ENCODE measurements at places on chromosomes 6 and 20. TPM values are rescaled to one million over a fixed set of nuclear protein-coding genes. Genes with fewer than 3 reads are reported as not detected.

The IMPG1 gene
- not detected for total RNA-seq

The HSPA12B gene
- total RNA-seq, result 17.9 TPM

The CGA gene
- total RNA-seq, result not detected

The CD24 gene
- total RNA-seq, result 1,557 TPM

- no peaks in the 10 kb centered on the region for H3K27me3 ChIP-seq
- peaks cover 20% of the 10 kb centered on the region for H3K4me1 ChIP-seq
- no peak overlapping the region for H3K4me3 ChIP-seq
- no peak overlapping the region for H3K27ac ChIP-seq
- no peaks in the 10 kb centered on the region for H3K36me3 ChIP-seq
- DNase-seq, result no peak
Observed at GRCh38 chr6:49553384-49553783, 2.9 kb downstream of the C6orf141 start.

DNA sequence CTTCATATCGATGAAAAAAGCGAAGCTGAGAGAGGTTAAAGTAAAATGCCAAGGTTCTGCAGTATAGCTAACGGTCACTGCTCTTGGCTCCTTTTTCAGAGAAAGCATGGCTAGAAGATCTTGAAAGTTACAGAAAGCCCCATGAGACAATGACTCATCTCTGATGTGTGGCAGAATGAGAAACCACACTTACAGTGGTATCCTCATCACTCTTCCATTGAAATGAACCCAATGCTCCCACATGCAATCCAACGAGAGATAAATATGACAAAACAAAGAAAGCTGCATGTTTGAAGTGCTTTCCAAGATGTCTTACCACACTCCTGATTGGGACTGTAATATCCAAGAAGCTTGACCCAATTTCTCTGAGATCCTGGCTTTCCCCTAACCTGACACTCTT is 694.9 kb downstream of the PRKN start:
- no peaks in the 10 kb centered on the region for H3K4me1 ChIP-seq
- no peaks in the 10 kb centered on the region for H3K27me3 ChIP-seq
- no peak overlapping the region for H3K4me3 ChIP-seq
- no peaks in the 10 kb centered on the region for H3K36me3 ChIP-seq
- H3K27ac ChIP-seq, result no peak overlapping the region

DNA sequence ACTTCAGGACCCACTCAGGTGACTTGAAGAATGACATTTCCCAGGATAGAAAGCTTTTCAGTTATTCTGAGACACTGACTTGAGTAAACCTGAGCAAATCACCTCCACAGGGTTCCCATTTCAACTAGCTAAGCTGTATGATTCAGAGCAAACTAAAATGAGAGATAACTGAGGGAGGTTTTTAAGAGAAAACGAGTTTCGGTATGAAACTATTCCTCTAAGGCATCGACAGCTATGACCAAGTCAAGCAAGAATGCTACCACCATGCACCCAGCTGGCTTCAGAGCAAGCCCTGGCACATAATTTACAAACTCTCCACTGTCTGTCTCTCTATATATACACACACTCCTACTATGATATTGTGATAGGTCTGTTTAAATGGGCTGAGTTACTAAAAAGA is 75.4 kb downstream of the PERP start:
- no peaks in the 10 kb centered on the region for H3K27me3 ChIP-seq
- no peaks in the 10 kb centered on the region for H3K4me1 ChIP-seq
- H3K27ac ChIP-seq, result no peak overlapping the region
- DNase-seq, result no peak
- no peaks in the 10 kb centered on the region for H3K36me3 ChIP-seq
- H3K4me3 ChIP-seq, result no peak overlapping the region

DNA sequence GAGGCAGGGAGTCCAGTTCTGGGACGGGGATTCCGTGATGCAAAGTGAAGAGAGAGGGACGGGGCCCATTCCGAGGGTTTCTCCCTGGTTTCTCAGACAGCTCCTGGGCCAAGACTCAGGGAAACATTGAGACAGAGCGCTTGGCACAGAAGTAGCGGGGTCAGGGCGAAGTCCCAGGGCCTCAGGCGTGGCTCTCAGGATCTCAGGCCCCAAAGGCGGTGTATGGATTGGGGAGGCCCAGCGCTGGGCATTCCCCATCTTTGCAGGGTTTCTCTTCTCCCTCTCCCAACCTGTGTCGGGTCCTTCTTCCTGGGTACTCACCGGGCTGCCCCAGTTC is 35.9 kb upstream of the HLA-G start:
- no peaks in the 10 kb centered on the region for H3K36me3 ChIP-seq
- H3K27ac ChIP-seq, result peak overlapping the region; percentile 52

DNA sequence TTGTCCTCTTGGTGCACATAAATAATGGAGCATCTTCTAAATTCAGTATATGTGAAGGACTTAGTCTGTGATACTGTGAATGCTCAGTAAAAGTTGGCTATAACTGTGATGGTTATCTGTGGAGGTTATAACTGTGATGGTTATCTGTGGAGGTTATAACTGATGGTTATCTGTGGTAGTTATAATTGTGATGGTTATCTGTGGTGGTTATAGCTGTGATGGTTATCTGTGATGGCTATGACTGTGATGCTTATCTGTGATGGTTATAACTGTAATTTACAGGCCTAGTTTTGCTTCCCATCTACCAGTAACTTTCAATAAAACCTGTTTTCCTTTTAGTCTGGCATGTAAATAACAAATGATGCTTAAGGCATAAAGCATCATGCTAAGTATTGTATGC is 16.5 kb downstream of the PTK7 start:
- H3K36me3 ChIP-seq, result no peaks in the 10 kb centered on the region
- H3K27ac ChIP-seq, result no peak overlapping the region
- DNase-seq, result no peak

DNA sequence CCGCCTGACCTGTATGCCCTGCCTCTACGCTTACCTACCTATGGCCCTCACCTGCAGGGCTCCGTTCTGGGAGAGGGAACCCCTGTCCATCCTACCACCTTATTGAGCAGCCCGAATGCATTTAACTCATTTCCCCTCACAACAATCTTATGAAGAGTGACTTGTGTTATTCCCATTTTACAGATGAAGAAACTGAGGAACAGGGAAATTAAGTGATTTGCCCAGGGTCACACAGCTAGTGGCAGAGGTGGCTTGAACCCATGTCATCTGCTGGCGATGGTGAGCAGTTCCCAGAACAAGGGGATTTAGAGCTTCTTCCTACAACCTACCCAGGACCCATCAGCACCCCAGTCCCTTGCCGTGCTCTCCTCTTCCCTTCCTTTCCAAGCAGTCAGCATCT is 42.3 kb upstream of the LRFN2 start:
- DNase-seq, result no peak
- H3K4me3 ChIP-seq, result no peak overlapping the region
- no peaks in the 10 kb centered on the region for H3K36me3 ChIP-seq
- H3K27me3 ChIP-seq, result no peaks in the 10 kb centered on the region
- H3K27ac ChIP-seq, result no peak overlapping the region

DNA sequence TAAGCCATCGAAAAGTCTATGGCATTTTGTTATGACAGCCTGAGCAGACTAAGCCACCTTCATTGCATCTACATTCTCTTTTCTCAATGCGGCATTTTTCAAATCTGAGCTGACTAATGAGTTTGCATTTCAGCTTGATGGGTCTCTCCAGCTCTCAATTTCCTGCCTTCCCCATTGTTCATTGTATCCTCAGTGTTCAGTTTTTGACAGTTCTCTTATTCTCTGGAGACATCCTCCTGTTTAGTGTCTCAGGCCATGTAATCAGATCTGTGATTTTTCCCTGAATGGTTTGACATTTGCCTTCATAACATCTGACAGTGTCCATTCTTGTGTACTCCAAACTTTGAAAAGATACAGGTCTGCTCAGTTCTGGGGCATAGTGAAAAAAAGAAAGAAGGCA is 27.9 kb upstream of the MCM3 start:
- H3K27me3 ChIP-seq, result no peaks in the 10 kb centered on the region
- no peak overlapping the region for H3K27ac ChIP-seq
- no peaks in the 10 kb centered on the region for H3K4me1 ChIP-seq
- no peaks in the 10 kb centered on the region for H3K36me3 ChIP-seq
- no peak for DNase-seq

DNA sequence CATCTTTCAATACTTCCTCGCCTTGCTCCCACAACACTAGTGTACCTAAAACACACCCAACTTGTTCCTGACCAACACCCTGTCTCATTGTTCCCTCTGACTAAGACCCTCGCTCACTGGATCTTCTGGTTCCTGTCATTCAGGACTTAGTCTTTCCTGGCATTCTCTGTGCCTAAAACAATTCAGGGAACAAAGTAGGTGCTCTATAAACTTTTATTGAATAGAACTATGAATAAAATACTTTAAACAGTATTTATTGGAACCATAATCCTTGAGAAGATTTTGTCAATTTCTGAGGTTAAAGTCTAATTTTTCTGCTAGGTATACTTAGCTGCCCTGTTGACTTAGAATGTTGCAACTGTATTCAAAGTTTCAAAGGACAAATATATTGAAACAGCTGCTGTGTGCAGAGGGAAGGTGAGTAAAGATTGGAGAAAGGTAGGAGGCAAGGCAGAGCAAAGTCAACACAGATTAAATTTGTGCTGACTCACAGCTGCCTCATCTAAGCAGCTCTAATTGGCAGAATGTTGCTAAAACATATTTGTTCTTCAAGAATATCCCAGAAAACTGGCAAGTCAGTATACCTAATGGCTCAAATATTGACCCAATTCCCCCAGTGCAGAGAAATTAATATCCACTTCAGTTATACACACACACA is 37.6 kb downstream of the GSTA2 start:
- H3K4me3 ChIP-seq, result no peak overlapping the region
- H3K27ac ChIP-seq, result peak overlapping the region; percentile 35
- H3K36me3 ChIP-seq, result no peaks in the 10 kb centered on the region
- H3K27me3 ChIP-seq, result no peaks in the 10 kb centered on the region
- peaks cover 5% of the 10 kb centered on the region for H3K4me1 ChIP-seq
- no peak for DNase-seq

DNA sequence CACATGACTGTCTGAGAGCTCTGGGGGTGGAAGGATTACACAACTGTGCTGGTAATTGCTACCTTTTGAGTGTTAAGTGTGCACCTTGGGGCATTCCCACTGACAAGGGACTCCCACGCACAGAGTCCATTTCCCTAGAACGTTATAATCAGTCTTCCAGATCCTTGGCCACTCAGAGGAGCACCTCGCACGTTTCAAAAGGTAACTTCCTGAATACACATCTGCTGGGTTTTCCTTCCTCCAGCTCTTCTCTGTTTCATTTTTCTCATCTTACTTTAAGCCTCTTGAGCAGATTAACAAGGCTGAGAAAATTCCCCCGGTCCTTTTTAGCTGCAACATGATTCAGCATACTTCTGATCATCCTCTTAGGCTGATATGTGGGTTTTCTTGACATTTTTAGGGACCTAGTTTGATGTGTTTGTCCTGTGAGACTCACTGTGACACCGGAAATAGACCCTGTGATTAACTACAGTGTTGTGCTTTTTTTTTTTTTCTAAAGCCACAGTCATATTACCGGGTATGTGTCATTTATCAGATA is 98.4 kb upstream of the DUSP22 start:
- no peak overlapping the region for H3K27ac ChIP-seq
- H3K27me3 ChIP-seq, result no peaks in the 10 kb centered on the region
- no peak for DNase-seq
- H3K4me3 ChIP-seq, result no peak overlapping the region
- no peaks in the 10 kb centered on the region for H3K4me1 ChIP-seq

DNA sequence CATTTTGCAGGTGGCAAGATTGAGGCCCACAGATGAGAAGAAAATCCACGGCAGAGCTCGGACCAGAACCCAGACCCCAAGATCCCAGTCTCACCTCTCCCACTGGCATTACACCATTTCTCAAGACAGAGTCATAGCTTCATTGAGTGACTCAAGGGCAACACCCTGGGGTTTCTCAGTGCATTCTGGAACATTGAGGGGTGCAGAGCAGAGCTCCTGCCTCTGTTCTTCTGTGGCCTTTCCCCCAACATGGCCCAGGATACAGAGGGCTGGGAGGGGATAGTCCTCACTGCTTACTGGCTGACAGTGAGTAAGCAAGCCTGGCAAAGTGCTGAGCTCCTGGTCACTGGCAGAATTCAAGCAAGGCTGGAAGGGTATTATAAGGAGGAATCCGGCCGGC is 74.0 kb downstream of the MDGA1 start:
- no peak overlapping the region for H3K4me3 ChIP-seq
- no peak for DNase-seq
- no peak overlapping the region for H3K27ac ChIP-seq
- H3K27me3 ChIP-seq, result no peaks in the 10 kb centered on the region

- no peak for DNase-seq
- H3K27ac ChIP-seq, result no peak overlapping the region
- H3K4me3 ChIP-seq, result no peak overlapping the region
Observed at GRCh38 chr6:27558028-27558724, 85.3 kb upstream of the ZNF184 start.

- H3K4me3 ChIP-seq, result no peak overlapping the region
- no peaks in the 10 kb centered on the region for H3K36me3 ChIP-seq
- peaks cover 18% of the 10 kb centered on the region for H3K4me1 ChIP-seq
- H3K27me3 ChIP-seq, result no peaks in the 10 kb centered on the region
Observed at GRCh38 chr20:62872184-62872847, 10.7 kb upstream of the TCFL5 start.

DNA sequence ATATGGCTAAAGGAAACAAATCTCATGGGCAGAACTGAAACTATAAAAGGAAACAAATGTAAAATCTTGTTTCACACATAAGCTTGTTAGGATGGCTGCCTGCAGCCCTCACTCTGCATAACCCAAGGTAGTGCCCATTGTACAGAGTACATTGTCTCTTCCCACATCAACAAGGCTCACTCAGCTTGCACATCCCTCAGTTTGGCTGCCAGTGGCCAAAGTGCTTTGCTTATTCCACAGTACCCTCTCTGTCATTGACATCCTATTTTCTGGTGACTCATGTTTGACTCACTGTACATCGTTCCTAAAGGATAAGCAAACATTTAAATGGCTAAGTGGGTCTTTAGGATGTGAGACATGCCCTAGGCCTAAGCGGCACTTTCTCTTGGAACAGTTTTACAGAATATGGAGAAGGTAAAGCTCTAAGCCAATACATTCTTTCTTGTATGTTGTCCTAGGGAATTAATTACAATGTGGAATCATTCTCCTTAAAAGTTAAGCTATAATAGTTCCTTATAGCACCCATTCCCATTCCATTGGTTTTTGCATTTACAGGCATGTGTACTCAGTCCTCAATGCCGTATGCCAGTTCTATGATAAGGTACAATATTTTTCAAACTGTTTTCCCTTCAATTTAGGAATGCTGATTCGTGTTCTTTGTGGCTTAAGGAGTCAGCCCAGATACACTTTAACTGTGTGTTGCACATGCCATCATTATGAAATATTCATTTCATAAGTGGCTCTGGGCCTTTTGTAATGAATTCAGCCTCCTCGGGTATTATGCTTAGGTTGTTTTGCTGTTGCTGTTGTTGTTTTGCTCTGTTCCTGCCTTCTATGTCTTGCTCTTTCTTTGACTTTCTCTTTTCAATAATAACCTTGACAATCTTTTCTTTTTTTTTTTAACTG is 5.5 kb downstream of the ANKEF1 start:
- peaks cover 6% of the 10 kb centered on the region for H3K4me1 ChIP-seq
- no peaks in the 10 kb centered on the region for H3K36me3 ChIP-seq
- H3K4me3 ChIP-seq, result no peak overlapping the region
- H3K27me3 ChIP-seq, result no peaks in the 10 kb centered on the region
- DNase-seq, result no peak
